Fibroblast of gingiva (primary cell): ENCODE measurements at places on chromosomes 3 and 15.

GRCh38 chr3:14283813-14284438 is 105.3 kb downstream of the LSM3 start:
- DNase-seq: no peak

DNA sequence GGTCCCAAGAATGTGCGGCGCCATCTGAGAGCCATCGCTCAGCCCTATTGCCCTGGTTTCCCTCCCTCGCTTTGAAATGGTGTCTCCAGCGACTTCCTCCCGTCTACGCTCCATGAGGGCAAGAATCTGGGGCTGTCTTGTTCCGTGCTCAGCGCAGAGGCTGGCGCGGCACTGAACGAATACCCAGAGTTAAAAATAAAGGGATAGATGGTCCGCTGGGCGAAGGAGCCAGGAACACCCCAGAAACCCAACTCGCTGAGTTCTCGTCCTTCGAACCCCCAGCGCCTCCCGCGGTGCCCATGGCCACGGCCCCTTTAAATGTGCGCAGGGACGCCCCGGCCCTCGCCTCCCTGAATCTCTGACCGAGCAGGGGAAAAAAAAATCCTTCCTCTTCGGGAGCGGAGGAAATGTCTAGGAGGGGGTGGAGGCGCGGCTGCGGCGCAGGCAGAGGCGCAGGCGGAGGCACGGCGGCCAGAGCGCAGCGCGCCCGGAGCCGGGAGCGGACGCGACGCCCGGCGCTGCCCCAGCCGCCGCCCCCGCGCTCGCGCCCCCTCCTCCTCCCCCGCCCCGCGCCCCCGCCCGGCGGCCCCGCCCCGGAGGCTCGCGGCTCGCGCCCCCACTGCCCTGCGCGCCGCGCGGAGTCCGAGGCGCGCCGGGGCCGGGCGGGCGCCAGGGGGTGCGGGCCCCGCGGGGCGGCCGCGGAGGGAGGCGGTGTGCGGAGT is 8.5 kb upstream of the FGD5 start:
- DNase-seq: no peak

GRCh38 chr3:154872696-154873095 is 207.4 kb upstream of the MME start:
- no peak for DNase-seq

DNA sequence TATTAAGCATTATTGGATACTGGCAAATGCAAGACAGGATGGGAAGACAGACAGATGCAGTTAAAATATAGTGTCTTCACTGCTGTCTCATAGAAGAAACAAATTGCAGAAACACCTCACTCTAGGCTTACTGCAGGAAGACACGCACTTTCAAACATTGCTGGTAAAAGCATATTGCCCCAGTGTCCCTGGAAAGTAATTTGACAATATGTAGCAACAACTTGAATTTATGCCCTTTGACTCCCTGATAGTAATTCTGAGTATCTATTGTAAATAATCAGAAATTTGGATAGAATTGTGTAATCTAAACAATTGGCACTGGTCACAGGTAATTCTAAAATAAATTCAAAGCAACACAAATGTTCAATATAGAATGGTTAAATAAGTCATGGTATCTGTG is 62.0 kb downstream of the MSL2 start:
- DNase-seq: no peak

- DNase-seq: no peak
Observed at GRCh38 chr15:31300981-31301672, 25.5 kb upstream of the KLF13 start.

GRCh38 chr3:25897019-25897418 is 107.1 kb downstream of the OXSM start:
- no peak for DNase-seq

- DNase-seq: peak; percentile 20
Observed at GRCh38 chr3:117630885-117631284, 921.3 kb downstream of the TUSC7 start.

DNA sequence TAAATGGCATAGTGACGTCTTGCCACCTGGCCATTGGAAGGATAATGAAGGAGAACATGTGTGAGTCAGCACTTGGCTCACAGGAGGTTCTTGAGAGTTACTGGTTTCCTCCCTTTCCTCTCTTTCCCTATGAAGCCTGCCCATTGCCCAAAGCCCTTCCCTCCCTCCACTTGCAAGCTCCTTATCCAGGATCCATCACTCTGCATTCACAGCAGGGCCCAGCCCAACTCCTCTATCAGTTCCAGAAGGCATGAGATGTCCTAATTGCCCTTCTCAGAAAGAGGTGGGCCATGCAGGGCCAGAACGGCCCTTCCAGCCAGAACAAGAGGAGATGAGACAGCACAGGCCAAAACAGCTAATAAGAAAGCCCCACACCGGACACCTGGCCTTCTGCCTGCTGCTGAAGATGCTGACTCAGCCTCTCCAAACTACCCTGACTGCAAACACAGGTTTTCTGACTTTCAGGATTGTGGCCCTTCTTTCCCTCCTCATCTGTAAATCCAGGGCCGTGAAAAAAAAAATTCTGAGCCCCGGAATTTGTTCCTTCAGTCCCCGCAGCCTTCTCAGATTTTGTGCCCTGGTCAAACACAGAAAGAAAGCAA is 29.7 kb downstream of the HAPLN3 start:
- DNase-seq: no peak

DNA sequence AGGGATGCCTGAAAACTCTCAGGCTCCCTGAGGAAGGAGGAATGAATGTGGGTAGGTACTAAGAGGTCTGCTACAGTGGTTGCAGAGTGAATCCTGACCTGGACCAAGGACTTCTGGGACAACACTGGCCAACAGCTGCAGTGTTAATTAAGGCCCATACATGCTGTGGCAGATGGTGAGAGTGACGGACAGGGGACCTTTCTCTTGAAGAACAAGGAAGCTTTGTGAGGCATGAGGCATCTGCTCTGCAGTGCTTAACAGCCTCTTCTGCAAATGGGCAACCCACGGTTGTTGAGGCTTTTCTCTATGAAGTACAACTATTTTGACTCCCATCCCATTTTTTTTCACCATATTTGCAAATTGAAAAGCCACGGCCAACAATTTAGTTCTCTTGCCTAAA is 26.6 kb upstream of the ACAN start:
- no peak for DNase-seq

DNA sequence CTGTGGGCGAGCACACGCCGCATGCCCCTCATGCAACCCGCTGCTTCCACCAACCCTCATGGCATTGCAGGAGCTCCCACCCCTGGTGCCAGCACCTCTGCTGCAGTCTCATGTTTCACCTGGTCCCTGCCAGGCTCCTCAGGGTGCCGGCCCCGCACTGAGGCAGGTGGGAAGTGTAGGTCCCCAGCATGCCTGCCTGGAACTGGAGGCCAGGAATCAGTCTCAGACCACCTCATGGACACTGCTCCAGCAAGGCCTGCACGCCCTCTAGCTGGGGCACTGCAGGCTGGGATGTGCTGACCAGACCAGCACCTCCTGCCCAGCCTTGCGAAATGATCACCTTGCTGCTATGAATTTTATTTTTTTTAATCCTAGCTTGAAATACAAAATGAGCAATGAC is 39.1 kb downstream of the OCA2 start:
- no peak for DNase-seq

DNA sequence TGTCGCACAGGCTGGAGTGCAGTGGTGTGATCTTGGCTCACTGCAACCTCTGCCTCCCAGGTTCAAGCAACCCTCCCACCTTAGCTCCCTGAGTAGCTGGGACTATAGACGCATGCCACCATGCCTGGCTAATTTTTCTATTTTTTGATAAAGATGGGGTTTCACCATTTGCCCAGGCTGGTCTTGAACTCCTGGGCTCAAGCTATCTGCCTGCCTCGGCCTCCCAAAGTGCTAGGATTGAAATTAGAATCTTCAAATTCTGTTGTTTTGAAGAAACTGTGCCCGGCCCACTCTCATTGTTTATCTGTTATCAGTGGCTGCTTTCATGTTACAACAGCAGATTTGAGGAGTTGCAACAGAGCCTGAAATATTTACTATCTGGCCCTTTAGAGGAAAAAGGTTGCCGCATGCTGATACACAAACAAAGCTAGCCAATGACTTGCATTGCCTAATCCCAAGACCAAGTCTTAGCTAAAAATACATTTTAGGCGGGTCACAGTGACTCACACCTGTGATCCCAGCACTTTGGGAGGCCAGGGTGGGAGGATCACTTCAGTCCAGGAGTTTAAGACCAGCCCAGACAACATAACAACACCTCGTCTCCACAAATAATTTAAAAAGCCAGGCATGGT is 43.2 kb upstream of the PPP4R2 start:
- peak; percentile 36 for DNase-seq

- DNase-seq: no peak
Observed at GRCh38 chr3:165545059-165545458, 292.2 kb downstream of the BCHE start.

DNA sequence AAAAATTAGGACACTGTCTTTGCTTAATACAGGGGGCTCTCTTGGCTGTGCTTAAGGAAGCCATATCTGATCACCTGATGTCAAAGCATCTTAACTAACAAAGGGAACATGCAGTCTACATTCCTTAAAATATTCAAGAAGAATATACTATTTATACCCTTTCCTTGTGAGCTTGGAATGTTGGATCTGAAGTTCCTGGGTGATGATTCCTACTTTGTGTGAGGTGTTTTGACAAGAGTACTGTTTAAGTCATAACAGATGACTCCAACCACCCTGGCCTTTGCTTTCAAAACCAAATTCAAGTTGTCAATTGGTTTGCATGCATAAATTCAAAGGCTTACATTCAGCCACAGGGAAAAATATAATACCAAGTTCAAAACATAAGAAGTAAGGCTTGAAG is 862.7 kb upstream of the SEMA6D start:
- no peak for DNase-seq

DNA sequence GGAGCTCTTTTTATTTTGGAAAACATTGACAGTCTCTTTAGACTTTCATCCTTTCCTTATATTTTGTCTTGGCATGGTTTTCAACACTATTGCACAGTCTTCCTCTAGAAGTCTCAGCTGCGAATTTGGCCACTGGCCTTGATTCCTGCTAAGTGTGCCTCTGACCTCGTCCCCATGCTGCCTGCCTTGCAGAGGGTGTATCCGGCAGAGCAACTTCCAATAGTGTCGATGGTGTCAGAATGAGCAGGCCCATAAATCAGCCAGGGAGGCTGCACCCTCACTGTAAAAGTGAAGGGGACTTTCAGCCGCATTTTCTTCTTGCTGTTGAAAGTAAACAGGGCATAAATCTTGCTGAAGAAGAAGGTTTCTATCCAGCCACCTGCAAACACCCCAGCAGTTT is 336.7 kb upstream of the TRIM42 start:
- DNase-seq: no peak

DNA sequence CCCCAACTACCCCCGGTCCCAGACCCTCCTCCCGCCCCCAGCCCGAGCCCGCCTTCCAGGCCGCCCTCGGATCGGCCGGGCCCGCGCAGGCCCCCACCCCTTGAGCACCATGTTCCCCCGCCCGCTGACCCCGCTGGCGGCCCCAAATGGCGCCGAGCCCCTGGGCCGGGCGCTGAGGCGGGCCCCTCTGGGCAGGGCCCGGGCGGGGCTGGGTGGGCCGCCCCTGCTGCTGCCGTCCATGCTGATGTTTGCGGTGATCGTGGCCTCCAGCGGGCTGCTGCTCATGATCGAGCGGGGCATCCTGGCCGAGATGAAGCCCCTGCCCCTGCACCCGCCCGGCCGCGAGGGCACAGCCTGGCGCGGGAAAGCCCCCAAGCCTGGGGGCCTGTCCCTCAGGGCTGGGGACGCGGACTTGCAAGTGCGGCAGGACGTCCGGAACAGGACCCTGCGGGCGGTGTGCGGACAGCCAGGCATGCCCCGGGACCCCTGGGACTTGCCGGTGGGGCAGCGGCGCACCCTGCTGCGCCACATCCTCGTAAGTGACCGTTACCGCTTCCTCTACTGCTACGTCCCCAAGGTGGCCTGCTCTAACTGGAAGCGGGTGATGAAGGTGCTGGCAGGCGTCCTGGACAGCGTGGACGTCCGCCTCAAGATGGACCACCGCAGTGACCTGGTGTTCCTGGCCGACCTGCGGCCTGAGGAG is 472 bp downstream of the CHST14 start:
- peak; percentile 14 for DNase-seq

DNA sequence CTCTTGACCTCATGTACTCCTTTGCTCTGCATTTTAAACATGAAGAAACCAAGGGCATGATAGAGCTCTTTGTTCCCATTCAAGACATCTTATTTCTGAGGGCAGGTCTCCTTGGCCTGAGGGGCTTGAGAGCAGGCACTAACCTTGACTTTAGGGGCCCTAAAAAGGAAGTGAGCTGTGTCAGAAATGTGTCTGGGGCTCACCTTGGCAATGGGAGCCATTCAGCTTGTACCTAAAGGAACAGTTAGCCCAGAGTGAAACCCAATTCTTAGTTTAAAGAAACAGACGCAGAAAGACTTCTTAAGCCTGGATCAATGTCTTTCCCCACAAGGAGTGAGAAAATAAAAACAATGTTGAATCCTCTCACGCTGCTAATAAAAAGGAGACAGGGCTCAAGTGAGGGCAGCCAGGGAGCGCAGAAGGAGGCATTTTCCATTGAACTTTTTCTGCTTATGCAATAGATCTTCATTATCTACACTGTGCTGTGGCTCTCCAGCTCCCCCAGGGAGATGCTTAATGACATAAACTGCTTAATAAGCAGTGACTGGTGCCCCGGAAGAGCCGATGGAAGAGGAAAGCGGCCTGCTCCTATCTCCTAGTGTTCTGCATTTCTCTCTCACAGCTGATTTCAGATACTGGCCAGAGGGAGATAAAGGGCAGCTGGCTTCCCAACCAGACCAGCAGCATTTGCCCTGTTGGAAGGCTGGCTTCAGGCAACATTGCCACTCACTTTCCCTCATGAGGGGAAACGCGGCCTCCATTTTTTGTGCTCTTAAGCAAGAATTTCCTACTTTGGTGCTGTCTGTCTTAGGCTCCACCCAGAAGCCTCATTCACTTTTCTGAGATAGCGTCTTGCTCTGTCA is 152.0 kb downstream of the OPA1 start:
- no peak for DNase-seq

- DNase-seq: peak; percentile 51
Observed at GRCh38 chr3:192869131-192870031, 48.3 kb downstream of the MB21D2 start.

DNA sequence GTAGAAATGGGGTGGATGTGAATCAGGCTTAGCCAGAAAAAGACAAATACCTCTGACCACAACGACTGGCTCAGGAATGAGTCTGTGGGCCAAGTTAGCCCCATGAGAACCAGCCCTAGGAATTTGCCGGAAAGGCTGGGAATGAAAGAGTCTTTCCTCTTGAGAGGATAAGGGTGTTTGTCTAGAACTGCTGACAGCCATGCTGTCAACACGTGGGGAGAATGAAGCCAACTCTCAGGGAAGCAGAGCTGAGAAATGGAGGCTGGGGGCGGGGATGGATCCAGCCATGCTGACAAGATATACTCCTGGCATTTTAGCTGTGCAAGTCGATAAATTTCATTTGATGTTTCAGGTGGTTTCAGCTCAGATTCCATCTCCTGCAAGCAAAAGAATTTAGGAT is 10.6 kb upstream of the SLC6A1 start:
- DNase-seq: no peak

DNA sequence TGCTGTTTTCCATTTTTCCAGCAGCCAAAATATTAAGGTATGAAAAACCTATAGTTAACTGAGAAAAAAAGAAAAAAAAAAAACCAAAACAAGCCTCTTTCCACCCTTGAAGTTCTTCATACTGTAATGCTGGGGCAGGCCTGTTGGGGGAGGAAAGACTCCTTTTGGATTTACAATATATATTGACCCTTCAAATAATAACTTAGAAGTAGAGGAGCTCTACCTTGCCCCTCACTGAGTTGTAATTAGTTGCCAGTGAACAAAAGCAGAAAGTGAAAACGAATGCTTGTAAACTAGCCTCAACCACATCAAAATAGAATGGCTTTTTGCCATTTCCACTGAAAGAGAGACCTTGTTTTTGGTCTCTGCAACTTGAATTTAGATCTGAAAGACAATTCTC is 326.6 kb downstream of the NR2F2 start:
- DNase-seq: no peak
